Dorsolateral prefrontal cortex (tissue), 122 donors: ENCODE measurements at places on chromosomes 4 and X. TPM values are rescaled to one million over a fixed set of nuclear protein-coding genes. Genes with fewer than 3 reads are reported as not detected.

GRCh38 chr4:55269995-55270394, 76.0 kb upstream of the SRD5A3 start:
- no peak for DNase-seq

DNA sequence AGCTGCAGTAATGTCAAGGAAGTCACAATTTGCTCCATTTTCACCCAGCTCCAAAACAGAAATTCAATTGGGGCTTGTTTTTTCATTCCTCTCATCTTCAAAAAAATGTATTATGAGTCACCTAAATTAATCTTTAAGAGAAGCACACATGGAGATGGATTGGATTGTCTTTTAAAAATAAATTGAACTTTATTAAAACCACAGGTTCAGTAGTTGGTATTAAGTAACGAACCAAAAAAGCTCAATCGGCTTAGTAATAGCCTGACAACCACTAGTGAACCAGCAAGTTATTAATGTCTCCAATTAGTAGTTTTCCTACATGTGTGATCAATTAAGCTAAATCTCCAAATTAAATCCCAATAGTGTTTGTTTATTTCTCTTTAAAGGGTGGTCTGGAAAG, 283.5 kb upstream of the GIMD1 start:
- no peak for DNase-seq

DNA sequence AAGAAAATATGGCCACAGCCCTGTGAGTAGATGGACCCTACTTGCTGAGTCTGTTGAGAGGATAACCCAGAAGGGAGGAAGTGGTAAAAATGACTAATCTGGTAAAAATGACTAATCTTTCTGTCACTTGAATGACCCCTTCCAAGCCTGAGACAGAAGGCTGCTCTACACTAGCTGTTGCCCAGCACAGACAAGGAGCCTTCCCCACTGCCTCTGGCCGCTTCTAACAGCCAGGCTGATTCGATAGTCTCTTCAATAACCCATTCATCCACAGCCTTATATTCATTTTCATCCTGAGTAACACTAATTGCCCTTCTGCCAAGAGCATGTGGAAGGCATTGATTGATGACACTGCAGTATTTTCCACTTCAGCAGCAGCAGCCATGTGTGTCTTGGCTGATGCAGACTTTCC, 18.4 kb downstream of the MAGEB17 start:
- DNase-seq, result no peak

DNA sequence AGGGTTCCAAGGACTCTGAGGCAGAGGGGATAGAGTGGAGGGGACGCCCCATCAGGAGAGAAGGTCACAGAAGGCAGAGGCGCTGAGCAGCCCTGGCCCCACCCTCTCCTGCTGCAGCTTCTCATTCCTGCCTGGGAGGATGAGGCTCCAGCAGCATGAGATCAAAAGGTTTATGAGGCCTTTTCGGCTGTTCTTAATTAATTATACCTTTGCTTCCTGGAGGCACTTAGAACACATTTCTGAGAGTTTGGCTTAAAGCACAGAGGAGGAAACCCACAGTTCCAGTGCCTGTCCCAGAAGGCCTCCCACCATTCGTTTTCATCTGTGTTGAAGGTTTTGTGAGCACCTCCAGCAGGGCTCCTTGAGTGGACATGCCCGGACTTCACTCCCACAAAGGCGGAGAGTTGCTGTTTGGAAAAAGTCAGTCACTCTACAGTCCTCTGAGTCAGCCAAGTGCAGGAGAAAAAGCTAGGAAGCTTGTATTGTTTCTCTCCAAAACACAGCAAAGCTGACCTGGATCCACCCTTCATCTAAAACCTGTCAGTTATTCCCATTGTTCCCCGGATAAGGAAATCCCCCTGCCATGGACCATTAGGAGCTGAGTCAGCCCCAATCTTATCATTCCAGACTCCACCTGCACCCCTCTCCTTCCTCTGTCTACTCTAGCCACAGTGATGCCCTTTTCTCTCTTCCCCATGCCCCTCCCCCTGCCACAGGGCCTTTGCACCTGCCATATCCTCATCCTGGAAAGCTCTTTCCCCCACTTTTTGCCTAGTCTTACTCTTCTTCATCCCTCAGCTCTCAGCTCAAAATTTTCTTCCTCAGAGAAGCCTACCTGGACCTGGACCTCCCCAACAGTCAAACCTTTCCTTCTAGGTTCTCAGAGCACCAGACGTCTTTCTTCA, 276.8 kb downstream of the FBXW7 start:
- no peak for DNase-seq

DNA sequence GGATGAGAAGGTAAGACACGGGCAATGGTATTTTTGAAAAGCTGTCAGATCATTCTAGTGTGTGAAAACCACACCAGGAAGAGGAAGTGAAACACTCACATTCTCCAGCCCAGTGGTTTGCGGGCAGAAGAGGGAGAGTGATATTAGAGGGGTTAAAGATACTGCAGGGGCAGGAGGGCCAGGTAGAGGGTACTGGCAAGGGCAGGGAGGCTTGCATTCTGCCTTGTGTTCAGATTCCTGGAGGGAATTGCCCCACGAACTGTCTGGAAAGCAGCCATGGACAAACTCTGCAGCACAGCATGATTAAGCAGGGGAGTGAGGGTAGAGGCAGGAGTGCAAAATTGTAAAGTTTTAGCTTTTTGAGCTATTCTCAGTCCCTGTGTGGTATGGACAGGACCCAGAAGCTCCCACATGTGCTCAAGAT, 30.9 kb downstream of the NIPAL1 start:
- DNase-seq, result no peak

DNA sequence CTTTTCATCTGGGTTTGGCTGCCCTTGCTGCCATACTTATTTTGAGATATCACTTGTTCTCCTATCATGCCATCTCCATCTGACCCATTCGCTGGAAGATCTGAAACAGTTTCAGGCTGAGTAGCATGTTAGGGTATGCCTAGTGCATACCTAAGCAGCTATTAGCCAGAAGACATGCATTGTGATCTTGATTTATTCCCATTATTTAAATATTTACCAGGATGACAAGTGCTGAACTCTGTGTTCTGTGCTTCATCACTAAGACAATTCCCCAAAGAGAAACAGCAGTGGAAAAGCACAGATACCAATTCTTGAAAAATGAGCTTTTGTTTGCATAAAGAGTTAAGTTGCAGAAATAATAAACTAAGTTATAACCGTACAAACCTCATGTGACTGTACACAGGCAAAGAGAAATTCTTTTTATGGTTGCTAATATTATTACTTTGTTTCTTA, 271.0 kb upstream of the ARSJ start:
- no peak for DNase-seq

DNA sequence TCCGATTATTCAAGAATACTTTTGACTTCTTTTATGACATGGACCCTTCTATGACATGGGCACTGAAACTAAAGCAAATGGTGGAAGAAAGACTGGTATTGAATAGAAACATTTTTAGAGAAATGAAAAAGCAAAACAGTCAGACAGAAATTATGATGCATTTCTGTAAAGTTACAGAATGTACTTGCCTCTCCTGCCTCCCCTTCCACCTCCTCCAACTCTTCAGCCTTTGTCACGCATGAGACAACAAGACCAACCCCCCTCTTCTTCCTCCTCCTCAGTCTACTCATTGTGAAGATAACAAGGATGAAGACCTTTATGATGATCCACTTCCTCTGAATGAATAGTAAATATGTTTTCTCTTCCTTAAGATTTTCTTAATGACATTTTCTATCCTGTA, 46.3 kb upstream of the HUWE1 start:
- no peak for DNase-seq

GRCh38 chr4:176579226-176579625, 213.5 kb downstream of the VEGFC start:
- no peak for DNase-seq

DNA sequence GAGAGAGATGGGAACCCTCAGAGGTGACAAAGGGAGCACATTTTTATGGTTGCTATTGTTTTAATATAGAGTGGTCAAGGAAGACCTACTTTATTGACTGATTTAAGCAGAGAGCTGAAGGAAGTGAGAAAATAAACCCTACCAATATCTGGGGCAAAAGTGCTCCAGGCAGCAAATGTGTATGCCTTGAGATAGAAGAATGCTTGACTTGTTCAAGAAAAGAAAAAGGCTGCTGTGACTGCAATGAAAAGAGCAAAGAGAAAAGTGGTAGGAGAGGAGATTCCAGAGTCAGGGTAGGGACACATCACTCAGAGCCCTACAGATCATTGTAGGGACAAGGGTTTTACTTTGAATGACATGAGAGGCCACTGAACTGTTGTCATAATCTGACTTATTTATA, 26.0 kb downstream of the STAP1 start:
- DNase-seq, result no peak

DNA sequence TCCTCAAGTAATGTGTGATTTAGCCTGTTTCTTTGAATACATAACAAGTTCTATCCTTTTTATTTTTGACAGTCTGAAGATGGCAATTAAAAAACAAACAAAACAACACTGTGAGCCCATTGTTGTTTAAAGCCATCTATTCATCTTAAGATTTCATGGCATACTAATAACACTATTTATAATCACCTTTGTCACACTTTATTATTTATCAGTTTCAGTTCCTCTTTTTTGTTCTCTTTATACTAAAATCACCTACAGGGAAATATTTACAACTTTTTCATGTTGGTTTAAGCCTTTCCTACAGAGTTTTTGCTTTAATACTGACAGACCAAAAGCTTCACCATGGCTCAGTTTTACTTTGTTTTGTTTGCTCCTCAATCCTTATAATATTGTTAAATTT, 247.4 kb upstream of the CTSO start:
- DNase-seq, result no peak

DNA sequence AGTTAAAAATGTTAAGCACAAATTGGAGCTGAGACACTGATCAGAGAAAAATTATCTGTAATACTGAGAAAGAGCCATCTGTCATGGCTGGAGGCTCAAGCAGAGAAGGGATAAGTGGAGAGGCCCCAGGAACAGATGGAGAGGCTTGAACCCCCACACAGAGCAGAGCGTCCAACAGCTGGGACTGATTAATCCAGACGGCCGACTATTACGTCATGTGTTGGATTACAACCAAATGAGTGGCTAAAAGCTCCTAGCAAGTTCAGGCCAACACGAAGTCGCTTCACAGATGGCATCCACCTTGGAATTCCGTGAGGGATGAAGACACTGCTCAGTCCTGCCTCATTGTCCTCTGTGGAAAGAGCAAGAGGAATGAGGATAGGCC, 57.7 kb upstream of the ATXN3L start:
- DNase-seq, result no peak

GRCh38 chrX:119870626-119871131, 854 bp downstream of the RNF113A start:
- DNase-seq, result no peak

DNA sequence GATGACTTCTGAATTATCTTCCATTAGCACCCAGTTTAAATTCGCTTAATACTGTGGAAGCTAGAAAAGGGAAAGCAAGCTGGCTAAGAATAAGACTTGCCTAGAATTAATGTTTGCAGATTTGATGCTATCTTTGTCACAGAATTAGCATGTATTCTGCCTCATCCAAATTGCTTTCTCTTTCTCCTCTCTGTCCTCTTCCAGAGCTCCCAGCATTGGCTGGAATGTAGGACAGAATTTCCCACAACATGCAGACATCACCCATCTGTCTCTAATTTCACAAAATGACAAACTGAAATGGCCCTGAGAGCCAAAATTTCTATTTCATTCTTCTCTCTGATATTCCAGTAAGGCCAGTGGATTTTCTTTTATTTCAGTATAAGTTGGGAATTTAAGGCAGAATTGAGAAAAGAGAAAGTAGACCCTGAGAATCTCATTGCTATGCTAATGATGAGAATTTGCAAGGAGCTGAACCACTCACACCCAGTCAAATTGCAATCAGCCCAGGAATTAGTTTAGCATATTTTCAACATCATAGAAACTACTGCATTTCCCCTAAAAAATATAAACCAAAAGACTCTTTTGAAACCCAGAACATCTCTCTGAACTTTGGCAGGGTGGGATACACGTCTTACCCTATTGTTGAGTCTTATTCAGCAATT, 188.8 kb downstream of the RCHY1 start:
- DNase-seq, result no peak

- no peak for DNase-seq
Observed at GRCh38 chr4:101419336-101420135, 72.2 kb upstream of the PPP3CA start.

DNA sequence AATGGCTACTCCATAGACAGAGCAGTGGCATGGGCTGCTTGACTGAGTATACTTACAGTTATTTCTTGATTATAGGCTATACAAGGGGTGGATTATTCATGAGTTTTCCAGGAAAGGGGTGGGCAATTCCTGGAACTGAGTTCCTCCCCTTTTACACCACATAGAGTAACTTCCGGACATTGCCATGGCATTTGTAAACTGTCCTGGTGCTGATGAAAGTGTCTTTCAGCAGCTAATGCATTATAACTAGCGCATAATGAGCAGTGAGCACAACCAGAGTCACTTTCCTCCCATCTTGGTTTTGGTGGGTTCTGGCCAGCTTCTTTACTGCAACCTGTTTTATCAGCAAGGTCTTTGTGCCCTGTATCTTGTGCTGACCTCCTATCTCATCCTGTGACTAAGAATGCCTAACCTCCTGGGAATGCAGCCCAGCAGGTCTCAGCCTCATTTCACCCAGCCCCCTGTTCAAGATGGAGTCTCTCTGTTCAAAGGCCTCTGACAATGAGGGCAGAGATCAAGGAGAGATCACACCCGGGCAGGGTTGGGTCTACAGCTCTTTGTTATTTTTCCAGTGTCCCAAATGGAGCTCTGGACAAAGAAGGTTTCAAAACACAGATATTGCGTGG, 468.4 kb upstream of the PRKX start:
- no peak for DNase-seq

GRCh38 chrX:138872537-138872936, 161.0 kb upstream of the FGF13 start:
- DNase-seq, result no peak

Gene PAGE2B
- total RNA-seq, result not detected

Gene CYSLTR1
- 0.40 TPM for total RNA-seq

Gene S100P
- not detected for total RNA-seq

Gene TACR3
- total RNA-seq, result 0.30 TPM

Gene CXCL11
- total RNA-seq, result 0.41 TPM

Gene HPGDS
- not detected for total RNA-seq

Gene PLP1
- total RNA-seq, result 2,953 TPM
